ENCODE measurements at places on chromosomes 3 and 15.

DNA sequence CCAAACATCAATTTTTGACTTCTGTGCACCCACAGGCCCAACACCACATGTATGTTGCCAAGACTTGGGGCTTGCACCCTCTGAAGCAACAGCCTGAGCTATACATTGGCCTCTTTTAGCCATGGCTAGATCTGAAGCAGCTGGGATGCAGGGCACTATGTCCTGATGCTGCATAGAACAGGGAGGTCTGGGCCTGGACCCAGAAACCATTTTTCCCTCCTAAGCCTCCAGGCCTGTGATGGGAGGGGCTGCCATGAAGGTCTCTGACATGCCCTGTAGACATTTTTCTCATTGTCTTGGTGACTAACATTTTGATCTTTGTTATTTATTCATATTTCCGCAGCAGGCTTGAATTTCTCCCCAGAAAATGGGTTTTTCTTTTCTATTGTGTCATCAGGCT is 330.0 kb downstream of the PYDC2 start:
- DNase-seq = no peak

DNA sequence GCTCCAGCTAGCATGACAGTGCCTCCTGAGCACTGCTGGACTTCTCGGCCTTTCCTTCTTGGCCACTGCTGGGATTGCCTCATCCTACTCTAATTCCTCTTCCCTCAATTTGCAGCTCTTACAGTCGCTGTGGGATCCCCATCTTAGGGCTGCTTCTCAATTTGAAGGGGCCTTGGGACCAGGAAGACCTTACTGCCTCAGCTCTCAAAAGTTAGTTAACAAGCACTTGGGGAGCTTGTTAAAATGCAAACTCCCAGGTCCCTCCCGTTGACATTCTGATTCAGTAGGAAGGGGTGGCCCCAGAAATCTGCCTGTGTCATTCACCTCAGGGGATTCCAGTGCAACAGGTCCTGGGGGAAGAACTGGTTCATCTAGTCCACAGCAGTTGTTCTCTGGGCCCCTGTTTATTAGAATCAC is 14.8 kb downstream of the BDH1 start:
- peak; percentile 11 for DNase-seq

DNA sequence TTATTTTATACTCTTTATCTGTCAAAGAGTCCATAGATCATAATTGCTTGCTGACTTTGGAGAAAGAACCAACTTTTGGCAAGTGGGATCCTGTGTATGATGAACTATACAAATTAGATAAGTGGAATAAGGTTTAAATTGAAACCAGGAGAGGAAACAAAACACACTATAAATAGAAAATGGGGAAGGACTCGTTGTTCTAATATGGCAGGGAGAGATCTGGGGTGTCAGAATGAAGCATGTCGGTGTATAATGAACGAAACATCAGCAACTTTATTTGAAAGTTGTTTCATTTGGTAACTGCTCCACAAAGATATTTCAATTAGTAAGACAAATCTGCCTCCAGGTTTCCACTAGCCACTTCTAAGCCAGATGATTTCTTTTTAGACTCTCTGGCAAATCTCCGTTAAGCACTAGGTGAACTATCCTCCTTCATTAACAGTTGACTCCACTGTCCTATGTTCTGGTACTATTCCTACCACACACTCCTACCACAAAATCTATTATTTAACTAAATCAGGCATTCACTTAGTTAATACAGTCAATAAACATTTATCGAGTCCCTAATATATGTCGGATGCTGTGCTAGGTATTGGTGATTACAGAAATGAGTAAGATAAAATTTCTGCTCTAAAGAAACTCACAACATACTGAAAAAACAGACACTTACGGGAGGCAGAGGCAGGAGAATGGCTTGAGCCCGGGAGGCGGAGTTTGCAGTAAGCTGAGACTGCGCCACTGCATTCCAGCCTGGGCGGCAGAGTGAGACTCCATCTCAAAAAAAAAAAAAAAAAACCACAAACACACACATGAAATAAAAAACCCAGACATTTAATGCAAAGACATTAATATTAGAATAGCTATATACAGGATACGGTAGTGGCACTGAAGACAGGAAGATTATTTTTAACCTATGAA is 20.1 kb downstream of the SLC15A2 start:
- no peak for DNase-seq

DNA sequence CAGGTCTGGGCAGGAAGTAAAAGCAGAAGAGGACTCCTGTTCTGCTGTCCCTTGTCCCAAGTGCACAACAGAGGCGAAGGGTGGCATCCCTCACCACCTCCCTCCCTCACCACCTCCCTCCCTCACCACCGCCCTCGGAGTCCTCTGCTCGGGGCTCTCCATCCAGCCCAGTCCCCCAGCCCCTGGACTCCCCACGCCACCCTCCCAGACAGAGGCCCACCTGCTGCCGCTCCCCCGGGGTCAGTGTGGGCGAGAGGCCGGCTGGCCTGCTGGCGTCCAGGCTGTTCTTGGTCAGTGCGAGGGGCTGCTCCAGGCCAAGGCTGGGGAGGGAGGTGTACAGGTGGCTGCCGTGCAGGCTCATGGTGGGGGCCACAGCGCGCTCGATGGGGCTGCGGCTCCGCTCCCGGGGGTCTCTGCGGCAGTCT is 79.1 kb downstream of the VGLL4 start:
- DNase-seq = no peak

DNA sequence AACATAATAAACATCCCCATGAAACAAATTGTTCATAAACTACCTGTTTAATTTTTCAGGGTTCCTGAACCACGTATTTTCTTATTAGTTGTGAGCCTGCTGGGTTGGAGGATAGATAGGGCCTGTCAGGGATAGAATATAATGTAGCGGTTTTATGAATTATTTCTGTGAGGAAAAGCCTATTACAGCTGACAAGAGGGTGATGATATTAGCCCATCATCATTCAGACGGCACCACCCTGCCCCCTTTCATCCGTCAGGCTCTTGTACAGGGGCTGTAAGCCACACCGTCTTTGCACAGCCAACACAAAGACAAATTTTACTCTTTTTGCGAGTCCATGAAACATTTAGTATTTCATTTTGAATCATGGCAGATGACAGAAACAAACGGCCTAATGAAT is 335.3 kb upstream of the TMCO5A start:
- no peak for DNase-seq

- DNase-seq = no peak
Observed at GRCh38 chr3:45796902-45797637, 734 bp upstream of the SLC6A20 start.

DNA sequence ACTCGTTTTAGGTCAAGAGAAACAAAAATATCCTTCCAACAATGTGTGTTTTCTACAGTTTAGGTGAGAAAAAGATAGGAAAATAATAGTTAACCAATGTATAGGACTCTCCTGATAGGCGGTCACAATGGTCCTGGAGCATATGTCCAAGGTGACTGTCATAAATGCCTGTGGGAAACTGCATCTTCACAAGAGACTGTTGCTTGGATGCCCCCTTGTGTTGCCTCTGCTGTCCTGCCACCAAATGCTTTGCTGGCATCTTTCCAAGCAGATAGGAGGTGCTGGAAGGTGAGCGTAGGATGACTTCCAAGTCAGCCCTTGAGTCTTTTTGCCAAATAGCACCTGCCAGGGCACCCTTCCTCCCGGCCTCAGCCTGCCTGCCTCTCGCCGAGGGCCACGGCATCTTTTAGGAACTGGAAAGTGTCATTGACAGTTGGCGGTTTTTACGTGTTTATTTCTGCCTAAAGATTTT is 24.1 kb upstream of the SACM1L start:
- DNase-seq = no peak

DNA sequence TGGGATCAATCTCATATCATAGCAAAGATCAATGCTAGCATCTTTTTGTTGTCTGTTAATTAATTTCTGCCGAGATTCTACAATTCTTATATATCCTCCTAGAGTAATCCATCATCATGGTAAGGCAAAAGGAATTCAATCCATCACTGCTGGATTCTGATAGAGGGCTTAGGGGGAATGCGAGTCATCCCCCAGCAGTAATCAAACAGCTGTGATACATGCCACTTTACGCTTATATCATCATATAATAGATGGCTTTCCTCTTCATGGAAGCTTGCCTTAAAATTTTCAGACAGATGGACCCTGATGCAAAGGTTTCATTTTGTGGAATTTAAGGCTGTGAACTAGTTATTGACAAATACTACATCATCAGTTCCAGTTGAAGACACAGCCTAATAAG is 645.9 kb downstream of the CADM2 start:
- DNase-seq = no peak

DNA sequence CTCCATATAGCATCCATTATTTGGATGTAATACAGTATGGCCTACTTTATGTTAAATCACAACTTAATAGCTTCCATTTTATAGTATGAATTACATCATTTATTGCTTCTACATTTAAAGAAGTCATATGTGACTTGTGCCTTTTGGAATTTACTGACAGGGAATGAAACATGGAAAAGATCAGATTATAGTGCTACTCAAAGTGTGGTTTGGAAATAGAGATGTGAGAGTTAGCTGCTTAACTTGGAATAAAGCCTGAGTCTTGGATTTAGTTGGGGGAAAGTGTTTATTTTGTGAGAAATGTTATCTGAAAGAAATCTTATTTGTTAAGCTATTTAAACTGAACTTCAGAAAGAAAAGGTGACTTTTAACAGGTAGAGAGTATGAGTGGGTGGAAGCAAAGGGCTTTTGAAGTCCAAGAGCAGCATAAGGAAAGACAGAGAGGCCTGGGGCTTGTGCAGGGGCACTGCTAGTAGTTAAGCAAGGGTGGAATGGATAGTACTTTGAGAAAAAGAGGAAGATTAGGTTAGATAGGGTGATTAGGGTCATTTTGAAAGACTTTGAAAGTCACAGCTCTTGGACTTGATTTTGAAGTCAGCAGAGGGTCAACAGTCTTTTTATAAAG is 60.5 kb downstream of the SLMAP start:
- no peak for DNase-seq

- no peak for DNase-seq
Observed at GRCh38 chr3:60399861-60400845, 851.1 kb downstream of the FHIT start.

GRCh38 chr3:33088691-33089090 is 8.3 kb downstream of the GLB1 start:
- DNase-seq = no peak

DNA sequence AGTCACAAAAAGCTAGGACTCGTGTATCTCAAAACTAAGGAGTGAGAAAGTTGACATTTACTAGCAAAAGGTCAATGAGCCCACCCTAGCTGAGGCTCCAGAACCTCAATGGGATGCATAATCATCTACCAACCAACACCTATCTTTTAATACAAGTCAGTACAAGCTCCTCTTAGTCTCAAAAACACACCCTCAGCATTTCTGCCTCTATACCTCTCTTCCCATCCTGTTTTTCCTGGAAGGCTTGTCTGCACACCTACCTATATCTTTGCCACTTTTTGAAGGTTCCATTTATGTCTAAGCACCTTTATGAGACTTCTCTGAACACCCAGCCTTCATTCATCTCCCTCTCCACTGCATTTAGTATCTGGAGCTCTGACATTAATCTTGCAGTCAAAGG is 10.0 kb downstream of the WWTR1 start:
- DNase-seq = no peak

- DNase-seq = no peak
Observed at GRCh38 chr3:191982481-191982880, 521.5 kb downstream of the PYDC2 start.

GRCh38 chr15:31262143-31262530 is 64.5 kb upstream of the KLF13 start:
- no peak for DNase-seq

DNA sequence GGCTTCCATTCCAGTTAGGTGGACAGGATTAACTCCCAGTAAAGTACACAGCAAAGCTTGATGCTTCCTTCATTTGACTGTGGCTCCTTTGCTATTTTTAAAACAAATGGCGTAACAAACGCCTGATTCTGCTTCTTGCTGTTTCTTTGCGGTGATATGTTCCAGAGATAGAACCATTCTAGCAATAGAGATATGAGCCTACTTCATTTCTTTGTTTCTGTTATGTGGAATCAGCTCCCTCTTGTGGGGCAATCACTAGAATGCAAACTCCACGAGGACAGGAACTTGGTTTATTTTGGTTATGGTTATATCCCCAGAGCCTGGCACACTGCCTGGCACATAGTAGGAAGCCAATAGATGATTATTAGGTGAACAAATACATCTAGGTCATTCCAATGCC is 122.6 kb upstream of the SLC6A11 start:
- DNase-seq = no peak

- no peak for DNase-seq
Observed at GRCh38 chr15:81686021-81686420, 312.0 kb upstream of the TMC3 start.

GRCh38 chr3:123414973-123415775 is 33.7 kb downstream of the ADCY5 start:
- DNase-seq = no peak

GRCh38 chr3:139838269-139838957 is 96.6 kb upstream of the CLSTN2 start:
- DNase-seq = no peak

DNA sequence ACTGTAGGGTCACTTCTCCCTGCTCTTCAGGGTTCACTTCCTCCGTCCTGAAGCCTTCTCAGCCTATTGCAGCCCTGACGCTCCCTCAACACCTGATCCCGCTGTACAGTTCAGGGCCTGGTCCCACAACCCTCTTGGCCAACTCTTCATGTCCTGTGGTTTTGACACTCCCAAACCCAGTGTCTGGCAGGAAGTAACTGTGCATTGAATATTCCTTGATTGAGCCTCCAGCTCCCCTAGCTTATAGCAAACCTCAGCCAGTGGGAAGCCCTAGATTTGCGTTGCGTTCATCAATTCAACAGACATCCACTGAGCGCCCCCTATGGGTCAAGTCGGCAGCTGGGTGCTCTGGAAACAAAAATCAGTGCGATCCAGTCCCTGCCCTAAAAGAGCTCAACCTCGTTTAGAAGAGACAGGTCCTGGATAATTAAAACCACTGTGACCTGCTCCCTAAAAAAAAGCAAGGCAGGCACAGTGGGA is 13.5 kb downstream of the UBAP1L start:
- DNase-seq = peak; percentile 54

- no peak for DNase-seq
Observed at GRCh38 chr15:99631255-99631654, 65.5 kb downstream of the MEF2A start.

GRCh38 chr3:126466886-126467610 is 8.6 kb downstream of the ZXDC start:
- no peak for DNase-seq

DNA sequence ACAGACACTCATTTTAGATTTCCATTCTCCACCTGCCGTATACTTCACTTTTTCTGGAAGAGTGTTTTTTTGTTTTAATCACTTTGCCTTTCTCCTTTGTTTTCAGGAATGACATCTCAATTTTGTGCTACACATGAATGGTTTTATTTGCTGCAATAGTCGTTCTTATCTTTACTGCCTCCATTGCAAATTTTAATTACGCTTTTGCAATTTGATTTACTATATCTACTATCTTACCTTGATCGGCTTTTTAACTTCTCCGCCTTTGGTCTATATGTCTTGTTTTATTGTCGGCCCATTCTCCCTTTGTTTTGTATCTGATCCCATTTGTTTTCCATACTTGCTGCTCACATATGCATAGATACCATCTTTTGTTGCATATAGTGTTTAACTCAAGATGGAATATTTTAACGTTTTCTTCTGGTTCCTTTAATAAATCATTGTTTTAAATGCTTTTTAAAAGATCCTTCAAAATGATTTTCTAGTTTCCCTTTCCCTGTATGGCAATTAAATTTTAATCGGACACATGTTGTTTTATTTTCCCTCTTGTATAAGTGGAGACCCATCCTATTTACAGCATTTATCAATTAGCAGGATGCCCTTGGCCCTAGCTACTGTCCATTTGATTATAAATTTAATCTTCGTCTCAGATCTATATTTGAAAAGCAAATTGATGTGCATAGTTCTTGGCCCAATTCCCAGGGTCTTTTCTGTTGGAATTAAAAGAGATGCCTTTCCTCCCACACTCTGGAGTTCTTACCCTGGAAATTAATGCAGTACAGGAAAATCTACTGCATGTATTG is 97.2 kb upstream of the CNTN4 start:
- DNase-seq = no peak
